ENCODE measurements at places on chromosomes 3 and 15.

DNA sequence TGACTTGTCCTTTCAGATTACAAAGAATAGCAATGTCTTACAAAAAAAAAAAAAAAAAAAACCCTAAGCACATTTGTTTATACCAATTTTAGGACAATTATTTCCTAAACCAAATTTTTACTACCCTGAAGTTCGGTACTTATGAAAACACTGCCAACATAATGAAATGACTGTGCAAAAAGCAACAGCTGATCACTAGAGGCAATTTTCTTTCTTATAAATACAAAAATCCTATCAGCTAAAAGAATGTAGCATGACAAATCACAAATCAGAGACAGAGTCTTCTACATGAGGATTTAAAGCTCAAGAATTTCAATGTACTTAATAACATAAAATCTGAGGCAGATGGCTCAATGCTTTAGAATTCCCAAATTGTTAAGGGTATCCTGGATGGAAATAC, 191.8 kb downstream of the MAGI1 start:
- DNase-seq: no peak

DNA sequence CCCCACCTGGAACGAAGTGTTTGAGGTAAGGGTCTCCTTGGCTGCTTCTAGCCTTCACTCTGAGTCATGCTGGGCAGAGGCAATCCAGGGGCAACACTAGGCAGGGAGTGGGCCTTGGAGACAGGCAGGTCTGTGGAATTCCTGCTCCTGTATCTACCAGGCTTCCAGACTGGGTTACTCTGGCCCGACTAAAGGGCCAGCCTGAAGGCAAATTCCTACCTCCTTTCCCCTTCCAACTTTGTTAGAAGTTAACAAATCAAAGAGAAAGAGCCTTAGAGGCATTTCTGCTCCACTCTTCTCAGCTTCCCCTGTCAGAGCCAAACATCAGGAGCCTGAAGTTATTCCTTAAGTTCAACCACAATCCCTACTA, 30.1 kb downstream of the ESYT3 start:
- DNase-seq: no peak

DNA sequence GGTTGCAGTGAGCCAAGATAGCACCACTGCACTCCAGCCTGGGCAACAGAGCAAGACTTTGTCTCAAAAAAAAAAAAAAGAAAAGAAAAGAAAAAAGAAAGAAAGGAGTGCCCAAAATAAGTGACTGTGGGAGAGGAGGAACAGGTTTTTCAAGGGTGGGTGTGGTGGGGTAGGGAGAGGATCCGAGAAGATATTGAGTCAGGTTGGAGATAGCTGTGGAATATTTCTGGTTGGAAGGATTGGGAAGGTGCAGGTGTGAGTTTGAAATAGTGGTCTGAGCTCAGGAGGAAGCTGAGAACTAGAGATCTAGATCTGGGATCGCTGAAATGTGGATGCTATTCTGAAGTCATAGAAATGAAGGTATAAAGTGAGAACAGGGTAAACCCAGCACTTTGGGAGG, 7.8 kb downstream of the SCAMP2 start:
- no peak for DNase-seq

GRCh38 chr15:65066001-65066634, 1.7 kb downstream of the RASL12 start:
- no peak for DNase-seq

- no peak for DNase-seq
Measured at GRCh38 chr3:40911264-40911663, 288.0 kb upstream of the CTNNB1 start.

DNA sequence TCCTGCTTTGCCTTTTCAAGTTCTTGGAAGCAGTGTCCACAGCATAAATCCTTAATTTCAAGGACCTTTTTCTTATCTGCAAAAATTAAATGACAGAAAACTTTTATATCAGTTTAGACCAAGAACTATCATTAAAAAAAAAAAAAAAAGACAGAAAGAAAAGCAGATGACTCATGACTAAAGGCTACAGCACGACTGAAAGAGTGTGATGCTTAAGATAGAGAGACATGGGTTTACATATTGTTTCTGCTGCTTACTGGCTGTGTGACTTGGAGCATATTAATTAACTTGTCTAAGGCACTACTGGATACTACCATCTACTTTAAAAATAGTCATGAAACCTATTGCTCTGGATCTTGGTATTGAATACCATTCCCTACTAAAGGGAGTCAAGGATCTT, 62.3 kb downstream of the CEP152 start:
- peak; percentile 7 for DNase-seq

DNA sequence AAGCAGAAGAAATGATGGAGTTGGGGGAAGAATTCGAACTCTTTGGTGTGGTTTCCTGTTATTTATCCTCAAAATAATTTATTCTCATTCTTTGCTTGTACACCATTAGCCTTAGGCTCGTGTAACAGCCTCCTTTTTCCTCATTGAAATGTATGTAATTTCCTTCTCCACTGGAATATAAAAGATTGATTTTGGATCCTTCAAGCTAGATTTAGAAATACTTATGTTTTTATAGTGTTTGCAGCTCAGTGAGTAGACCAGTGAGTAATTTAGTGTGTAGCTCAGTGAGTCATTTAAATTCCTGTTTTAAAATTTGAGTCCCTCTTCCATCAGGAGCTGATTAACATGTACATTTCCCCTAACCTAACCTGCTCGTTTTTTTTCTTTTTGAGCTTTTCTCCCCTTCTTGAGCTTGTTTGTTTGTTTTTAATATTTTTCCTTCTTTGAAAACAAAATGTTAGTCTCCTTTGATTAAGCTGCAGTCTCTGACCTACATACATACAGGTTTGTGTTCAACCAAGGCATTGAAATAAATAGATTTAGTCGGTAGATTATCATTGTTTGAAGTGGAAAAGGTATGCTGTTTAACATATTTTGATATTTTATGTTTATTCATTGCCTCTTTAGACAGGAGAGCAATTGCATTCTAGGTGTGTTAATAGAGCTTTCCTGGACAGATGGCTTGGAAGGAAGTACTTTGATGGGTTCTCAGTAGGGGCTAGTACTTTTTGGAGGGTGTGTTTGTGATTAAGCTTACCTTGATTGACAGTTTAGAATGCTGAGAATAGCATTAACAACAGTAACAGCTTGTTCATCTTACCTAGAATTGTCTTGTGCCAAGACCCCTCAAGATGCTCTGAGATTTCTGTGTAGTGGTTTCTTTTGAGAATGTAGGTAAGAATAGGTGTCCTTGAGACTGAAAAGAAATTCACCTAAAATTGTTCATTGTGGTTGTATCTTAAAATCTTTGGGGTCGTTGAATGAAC, 5.9 kb downstream of the USP3 start:
- DNase-seq: no peak

DNA sequence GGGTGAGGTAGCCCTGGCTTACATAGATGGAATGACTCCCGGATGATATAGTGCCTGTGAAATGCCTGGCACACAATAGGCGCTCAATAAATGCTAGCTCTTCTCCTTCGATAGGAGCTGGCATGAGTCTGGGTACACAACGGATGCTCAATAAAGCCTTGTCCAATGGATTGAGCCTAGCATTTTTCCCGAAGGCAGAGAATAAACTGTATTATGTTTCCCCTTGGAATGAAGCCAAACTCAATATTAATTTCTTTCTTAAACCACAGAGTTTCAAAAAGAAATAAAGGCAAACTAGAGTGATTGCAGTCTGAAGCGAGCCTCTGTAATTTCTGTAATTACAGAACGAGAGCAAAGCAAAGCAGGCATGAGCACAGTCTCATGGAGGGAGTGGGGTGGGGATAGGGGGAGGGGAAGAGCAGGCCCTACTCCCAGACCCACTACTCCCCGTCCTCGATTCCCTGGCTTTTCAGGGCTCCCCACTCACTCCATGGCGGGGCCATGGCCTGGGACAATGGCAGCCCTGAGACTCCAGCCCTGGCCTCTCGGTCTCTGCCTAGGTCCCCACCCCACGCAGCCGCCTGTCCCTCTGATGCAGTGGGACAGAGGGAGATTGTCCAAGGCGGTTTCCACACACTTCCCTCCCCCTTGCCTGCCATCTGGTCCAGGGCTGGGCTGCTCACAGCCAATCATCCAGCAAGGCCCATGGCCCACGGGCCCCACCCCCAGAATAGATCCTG, 18.0 kb downstream of the SLC6A1 start:
- DNase-seq: no peak

DNA sequence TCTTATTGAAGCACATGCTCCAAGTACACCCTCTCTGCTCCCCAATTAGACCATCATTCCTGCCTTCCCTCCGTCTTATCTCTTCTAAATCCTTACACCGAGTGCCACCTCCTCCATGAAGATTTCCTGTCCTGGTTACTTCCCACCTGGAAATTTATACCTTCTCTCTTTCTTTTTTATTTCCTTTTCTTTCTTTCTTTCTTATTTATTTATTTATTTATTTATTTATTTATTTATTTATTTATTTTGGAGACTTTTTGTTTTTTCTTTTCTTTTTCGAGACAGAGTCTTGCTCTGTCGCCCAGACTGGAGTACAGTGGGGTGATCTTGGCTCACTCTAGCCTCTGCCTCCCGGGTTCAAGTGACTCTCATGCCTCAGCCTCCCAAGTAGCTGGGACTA, 45.9 kb upstream of the ABHD2 start:
- DNase-seq: no peak

DNA sequence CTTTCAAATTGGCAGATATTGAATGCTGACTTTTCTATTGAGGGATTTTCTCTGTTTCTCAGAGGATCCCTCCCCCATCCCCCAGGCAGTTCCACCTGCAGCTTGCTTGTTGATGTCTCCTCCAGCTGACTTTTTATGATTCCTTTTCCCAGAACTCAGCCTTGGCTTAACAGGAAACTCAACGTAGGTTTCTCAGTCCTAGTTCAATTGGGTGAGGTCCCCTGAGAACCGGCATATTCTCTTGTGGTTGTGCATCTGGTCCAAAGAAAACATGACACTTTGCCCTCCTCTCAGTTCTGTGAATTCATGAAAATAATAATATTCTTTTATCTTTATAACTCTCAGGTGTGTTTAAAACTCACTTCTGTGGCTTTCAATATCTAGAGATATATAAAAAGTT, 1222.1 kb downstream of the OTOL1 start:
- DNase-seq: no peak

DNA sequence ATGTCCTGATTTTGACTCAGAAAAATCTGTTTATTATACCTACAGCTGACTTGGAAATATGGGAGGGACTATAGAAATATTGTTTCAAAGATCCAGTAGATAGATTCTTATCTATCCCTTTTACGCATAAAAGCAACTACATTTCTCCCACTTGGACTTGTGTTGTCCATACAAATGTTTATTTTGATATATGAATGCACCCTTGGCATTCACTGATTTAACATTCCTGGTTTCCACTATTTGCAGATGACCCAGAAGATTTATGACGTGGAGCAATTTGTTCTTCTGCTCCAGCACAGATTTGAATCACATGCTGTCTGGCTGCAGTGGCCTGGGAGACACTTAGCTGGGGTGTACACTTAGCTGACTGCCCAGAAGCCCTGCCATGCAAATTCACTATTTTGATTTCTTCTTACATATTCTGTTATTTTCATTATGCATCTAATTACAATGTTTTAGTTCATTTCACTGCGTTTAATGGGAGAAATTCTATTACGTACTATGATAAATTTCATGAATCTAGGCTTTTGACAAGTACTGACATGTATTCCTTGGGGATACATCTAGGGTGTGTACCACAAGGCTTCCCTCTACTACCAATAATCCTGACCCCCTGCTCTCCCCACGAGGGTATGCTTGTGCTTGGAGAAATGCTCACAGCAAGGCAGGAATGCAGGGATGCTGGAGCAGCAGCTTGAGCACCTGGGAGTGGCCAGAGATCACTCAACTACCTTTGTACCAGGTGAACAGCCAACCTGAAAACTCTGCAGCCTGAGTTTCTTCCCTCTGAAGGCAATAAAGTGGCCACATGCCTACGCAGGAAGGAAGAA, 223.6 kb upstream of the TBL1XR1 start:
- peak; percentile 51 for DNase-seq

GRCh38 chr15:25793354-25794050, 69.6 kb downstream of the ATP10A start:
- no peak for DNase-seq

DNA sequence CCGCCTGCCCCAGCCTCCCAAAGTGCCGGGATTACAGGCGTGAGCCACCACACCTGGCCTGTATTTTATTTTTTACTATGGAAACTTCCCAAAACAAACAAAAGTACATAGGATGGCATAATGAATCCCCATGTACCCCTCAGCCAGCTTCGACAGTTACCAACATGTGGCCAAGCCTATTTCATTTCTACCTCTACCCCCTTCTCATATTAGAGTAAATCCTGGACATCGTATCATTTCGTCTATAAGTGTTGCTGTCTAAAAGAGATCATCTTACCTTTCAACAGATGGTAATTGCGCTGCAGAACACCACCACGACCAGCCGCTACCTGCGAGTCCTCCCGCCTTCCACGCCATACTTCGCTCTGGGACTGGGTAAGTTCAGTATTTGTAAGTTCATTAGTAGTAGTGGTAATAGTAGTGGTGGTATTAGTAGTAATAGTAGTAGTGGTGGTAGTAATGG, 44.9 kb downstream of the DLEC1 start:
- no peak for DNase-seq

DNA sequence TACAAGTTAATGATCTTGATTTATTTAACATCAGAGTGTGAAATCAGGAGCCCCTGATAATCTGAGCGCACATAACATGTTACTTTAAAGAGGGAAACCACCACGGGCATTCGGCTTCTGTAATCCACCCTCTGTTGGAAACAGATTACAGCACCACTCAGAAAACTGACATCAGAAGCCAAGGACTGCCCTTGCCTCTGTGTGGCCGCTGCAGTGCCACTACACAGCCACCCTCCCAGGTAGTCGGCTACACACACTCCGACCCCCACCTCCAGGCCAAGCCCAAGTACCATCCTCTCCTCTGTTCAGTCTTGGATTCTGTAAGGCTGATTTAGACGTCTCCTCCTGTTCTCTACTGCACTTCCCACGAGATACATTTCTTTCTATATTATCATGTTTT, 251.7 kb downstream of the GABRB3 start:
- DNase-seq: no peak

- no peak for DNase-seq
Measured at GRCh38 chr3:191366675-191367074, 36.3 kb upstream of the UTS2B start.

DNA sequence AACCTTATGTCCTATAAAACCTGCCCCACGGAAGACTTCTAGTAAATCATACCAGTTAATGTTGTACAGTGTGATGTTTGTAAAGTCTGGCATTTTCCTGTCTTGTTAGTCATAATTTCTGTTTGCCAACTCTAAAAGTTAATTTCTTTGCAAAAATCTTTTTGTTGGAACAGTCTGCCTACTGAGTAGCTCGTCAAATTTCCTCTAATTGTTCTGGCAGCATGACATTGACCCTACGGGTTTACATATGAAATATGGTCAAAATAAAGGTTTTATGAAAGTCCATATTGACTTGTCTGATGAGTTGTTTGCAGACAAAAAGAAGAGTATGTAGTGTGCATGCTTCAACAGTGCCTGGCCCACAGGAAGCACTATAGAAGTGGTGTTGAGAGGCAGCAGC, 79.8 kb upstream of the SOX2 start:
- DNase-seq: no peak

GRCh38 chr3:37053337-37053736, 60.0 kb downstream of the MLH1 start:
- DNase-seq: no peak

GRCh38 chr3:24688446-24689148, 193.9 kb upstream of the THRB start:
- no peak for DNase-seq
